ENCODE measurements at places on chromosomes 11 and 22. TPM values are rescaled to one million over a fixed set of nuclear protein-coding genes. Genes with fewer than 3 reads are reported as not detected.

Gene NCR3LG1
- 0.42 TPM for total RNA-seq

Gene TEX12
- total RNA-seq: 0.35 TPM

Gene MIOX
- not detected for total RNA-seq

Gene PIH1D2
- not detected for total RNA-seq

Gene HBG1
- total RNA-seq: not detected

Gene BTBD18
- not detected for total RNA-seq

Gene GVQW3
- 5.5 TPM for total RNA-seq

Gene SNX19
- 41.7 TPM for total RNA-seq

Gene SCO2
- 2.8 TPM for total RNA-seq

Gene SLC22A8
- total RNA-seq: not detected

Gene SMIM38
- not detected for total RNA-seq

Gene PTPMT1
- total RNA-seq: 40.5 TPM

Gene AGBL2
- total RNA-seq: 5.9 TPM

Gene ACRV1
- total RNA-seq: not detected

Gene CCDC85B
- 39.4 TPM for total RNA-seq

- DNase-seq: no peak
These were observed 58.9 kb upstream of the ARHGAP32 start for GRCh38 chr11:129251067-129251466.

DNA sequence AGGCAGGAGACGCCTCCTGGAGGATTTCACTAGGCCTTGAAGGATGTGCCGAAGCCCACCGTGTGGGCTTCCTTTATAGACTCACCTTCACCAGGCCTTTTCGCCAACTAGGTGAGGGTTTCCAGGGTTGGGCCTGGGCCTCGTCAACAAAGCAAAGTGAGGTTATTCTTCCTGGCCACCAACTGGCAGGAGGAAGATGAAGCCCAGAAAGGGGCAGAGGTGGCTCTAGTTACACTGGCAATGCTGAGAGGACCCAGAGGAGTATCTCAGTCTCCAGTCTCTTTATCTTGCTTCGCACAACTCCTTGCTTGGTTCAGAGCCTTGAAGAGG, 404 bp upstream of the RELT start:
- DNase-seq: no peak

- DNase-seq: no peak
These were observed 709.4 kb upstream of the KIRREL3 start for GRCh38 chr11:127709960-127710359.

GRCh38 chr11:57776577-57777210, 15.1 kb downstream of the CTNND1 start:
- DNase-seq: no peak

- DNase-seq: peak; percentile 81
These were observed at the start of gene LRRC74B for GRCh38 chr22:21045585-21046294. LRRC74B (plus strand) TSS chr22:21045946; CDS start chr22:21045987, 41 bp downstream.

GRCh38 chr11:86812981-86813380, 12.6 kb downstream of the PRSS23 start:
- no peak for DNase-seq

DNA sequence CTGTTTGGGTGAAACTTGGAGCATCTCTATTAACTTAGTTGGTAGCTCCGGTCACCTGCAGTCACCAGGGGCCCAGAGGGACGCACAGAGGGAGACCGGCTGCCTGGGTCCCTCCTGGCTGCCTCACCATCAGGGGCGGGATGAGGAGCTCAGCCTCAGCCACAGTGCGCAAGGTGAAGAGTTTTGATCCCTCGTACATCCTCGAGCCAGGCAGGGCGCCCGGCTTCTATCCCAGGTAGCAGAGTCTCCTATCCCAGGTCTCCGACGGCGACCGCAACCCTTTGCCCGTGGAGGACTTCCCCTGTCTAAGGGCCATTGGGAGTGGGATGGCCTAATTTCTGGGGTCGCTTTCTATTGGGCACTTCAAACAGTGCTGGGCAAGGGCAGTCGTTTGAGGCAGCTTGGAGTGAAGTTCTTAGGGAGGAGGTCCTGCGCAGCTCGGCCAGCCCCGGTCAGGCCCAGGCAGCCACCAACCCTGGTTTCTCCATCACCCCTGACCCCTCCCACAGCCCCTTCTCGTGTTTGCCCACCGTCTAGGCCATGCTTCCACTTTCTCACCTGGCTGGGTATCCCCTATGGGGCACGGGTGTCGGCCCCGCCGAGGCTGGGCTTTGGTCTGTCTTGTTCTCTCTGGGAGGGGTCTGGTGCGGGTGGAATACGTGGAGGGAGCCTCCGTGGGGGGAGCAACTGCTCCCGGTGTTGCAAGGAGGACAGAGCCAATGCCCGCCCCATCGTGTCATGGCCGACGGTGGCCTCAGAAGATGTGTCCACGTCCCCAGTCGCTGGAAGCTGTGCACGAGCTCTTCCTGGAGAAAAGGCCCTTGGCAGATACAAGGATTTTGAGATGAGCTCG, 3.6 kb upstream of the MRGPRG start:
- no peak for DNase-seq

DNA sequence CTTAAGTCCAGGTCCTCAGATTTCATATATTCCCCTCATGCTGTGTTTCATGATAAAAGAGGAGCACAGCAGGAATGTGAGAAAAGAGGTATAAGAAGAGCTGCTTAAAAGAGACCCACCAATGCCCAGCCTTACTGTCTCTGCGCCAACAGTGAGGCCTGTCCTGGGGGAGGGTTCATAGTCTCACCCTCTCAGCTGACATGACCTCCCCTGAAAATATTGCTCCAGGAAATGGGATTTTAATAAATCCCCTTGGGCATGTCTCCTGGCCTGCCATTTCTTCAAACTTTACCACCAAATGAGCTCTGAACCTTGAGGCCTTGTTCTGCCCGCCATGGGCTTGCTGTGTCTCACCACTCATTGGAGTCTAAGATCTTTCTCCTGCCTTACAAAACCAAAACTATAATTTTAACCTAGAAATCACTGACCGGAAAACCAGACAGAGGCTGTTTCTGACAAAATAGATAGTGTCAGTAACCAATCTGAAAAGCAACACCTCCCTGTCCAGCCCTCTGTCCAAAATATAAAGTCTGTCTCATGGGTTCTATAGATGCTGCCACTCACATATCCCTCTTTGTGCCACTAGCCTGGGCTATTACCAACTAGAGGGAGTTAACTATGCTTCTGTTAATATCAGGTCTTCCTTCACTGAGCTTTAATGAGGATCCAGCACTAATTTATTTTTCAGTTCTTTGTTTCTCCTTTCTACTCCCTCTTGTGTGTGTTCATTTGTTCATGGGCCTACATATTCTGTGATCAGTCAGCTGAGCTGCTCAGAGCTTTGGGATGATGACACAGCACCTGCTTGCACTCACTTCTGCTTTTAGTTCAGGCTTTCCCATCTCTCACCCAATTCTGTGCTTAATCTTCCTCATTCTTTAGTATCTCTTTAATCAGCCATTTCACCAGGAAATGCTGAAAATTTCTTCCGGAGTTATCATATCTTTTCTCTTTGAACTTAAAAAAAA, at the start of gene OR2AG2:
Gene OR2AG2, minus strand, starts transcription at position 51 of the 968 bp plus-strand sequence. CDS start 3,019 bp downstream, outside the sequence.
- DNase-seq: no peak

DNA sequence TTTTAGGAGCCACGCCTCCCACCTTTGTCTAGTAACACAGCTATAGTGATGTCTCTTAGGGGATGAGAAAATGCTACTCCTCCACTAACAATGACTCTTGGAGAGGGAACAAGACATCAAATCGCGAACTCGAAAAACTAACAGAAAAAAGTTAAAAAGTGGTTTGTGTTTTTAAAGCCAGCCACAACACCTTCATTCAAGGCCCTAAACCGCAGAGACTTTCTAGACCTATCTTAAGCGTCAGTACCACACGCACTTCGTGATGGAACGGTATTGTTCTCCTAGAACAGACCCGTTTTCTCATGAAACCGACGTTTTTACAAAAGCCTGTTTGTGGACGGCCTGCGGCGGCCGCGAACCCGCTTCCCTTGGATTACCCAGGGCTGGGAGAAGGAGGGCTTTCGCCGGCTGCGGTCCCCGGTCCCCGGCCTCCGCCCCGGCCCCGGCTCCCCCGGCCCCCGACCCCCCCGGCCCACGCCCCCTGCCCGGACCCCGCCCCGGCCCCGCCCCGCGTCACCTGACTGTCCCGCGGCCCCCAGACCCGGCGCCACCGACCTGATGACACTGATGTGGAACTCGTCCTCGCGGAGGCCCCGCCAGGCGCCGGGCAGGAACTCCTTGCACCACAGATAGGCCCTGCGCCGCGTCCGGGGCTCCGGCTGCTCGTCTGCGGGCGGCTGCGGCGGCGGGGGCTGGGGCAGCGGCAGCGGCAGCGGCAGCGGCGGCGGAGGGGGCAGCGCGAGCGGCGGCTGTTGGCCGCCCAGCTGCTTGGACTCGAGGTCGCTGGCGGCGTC, 718 bp downstream of the CHKA start:
- DNase-seq: peak; percentile 56

GRCh38 chr22:49971232-49972162, 10.9 kb downstream of the PIM3 start:
- DNase-seq: no peak

DNA sequence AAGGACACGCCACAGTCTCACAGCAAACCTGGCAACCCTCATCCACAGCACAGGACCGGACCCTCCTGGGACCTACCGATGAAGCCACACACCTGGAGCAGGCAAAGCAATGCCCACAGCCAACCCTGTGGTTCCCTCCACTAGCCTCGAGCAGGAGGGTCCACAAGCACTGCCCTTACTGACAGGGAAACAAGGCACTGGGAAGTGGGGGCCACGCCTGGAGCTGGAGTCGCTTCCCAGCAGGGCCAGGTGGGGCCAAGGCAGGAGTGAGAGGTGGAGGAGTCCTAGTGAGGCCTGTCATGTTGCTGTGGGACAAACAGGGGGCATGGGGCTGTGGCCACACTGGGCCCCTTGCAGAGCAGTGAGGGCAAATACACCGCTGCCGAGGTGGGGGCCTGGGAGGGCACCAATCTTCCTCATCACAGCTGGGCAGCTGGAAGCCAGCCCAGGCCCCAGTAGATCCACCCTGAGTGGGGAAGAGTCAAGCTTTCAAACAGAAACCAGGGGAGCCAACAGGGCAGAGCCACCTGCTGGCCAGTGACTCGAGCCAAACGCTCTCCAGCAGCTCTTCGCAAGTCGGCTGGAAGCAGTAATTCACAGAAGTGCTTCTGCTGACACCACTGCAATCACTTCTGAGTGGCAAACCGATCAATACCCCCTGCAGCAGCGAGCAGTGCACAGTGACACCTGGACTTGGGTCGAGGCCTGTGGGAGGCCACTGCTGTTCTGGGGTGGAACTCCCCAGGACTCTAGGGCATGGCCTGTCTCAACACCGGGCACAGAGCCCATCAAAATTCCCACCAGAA, 13.7 kb downstream of the SULT4A1 start:
- no peak for DNase-seq

GRCh38 chr11:86816251-86816726, 15.9 kb downstream of the PRSS23 start:
- no peak for DNase-seq

DNA sequence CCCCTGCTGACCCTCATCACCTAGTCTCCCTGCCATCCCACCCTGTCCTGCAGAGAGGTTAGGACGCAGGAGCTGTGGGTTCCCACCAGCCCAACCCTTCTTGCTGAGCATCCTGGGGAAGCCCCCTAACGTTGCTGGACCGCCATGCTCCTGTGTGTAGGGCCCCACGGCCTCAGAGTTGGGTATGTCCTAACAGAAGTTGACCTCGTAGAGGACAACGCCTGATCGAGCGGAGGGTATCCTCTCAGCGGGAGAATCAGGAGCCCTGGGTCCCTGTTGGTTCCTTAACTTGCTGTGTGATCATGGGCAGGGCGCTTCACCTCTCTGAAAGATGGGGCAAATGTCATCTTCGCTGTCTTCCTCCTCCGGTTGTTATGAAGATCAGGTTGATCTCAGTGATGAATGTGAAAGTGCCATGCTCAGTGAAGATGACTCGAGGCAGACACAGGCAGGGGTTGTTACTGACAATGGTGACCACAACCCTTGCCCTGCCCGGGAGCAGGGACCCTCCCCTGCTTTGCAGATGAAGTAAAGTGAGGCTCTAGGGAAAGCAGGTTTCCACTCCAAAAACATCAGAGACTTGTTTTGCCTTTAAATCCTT, 19.3 kb upstream of the CD5 start:
- DNase-seq: peak; percentile 63

DNA sequence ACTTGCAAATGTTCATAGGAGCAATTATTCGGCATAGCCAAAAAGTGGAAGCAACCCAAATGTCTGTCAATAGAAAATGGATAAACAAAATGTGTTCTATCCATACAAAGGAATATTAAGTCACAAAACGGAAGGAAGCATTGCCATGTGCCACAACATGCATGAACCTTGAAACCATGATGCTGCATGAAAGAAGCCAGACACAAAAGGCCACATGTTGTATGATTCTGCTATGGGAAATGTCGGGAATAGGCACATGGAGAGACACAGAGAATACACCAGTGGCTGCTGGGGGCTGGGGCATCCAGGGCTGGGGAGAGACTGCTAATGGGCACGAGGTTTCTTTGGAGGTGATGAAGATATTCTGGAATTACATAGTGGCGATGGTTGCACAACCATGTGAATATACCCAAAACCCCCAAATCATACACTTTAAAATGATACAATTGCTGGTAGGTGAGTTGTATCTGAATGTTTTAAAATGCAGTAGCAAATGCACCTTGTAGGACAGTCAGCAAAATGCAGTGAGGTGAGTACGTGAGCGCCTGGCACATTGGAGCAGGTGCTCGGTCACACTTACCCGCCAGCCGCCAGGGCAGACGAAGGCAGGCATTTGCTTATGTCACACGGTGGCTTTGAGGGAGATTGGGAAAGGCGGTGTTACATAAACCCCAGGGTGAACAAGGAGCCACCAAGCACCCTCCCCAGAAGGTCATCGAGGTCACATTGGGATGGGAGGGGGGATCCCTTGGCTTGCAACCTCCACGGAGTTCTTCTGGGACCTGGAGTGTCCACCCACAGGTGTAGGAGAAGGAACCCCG, 6.3 kb upstream of the OSM start:
- DNase-seq: no peak

- peak; percentile 45 for DNase-seq
These were observed 15.6 kb downstream of the MOV10L1 start for GRCh38 chr22:50105208-50106100.

GRCh38 chr11:134662629-134663360, 250.8 kb upstream of the B3GAT1 start:
- no peak for DNase-seq

- no peak for DNase-seq
These were observed 27.9 kb downstream of the GLB1L2 start for GRCh38 chr11:134359646-134360045.

- no peak for DNase-seq
These were observed 9.8 kb downstream of the RELT start for GRCh38 chr11:73386016-73386415.

- peak; percentile 70 for DNase-seq
These were observed 11.3 kb upstream of the MOGAT2 start for GRCh38 chr11:75706260-75706729.

DNA sequence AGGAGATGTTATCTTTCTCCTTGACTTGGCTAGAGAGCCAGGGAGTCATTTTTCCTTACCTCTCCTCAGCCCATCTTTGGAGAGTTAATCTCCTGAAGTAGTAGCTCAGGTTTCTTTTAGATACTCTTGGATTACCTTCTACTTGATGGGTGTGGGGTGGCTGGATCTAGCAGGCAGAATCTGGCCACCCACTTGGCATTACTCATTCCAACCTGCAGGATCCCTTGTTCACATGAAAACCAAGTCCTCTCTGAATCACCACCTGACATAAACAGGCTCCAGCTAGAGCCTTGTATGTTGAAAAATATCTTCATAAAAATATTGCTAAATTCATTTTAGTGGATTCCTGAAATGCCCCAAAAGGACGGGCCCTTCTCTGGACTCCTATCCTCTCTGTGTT, 250.6 kb upstream of the PLET1 start:
- no peak for DNase-seq

GRCh38 chr22:29218758-29219408, 13.2 kb downstream of the EMID1 start:
- no peak for DNase-seq

- peak; percentile 21 for DNase-seq
These were observed 29.4 kb upstream of the TMEM86A start for GRCh38 chr11:18669219-18669596.

GRCh38 chr11:88377144-88377543, 39.6 kb upstream of the CTSC start:
- no peak for DNase-seq

All from activated CD4-positive, alpha-beta T cell treated with anti-CD3 and anti-CD28 coated beads, Interleukin-2, amount 10 ng/mL, durations not matched to agents 7 days and 5 days (primary cell).